ENCODE measurements at places on chromosomes 12 and 14. TPM values are rescaled to one million over a fixed set of nuclear protein-coding genes. Genes with fewer than 3 reads are reported as not detected.

DNA sequence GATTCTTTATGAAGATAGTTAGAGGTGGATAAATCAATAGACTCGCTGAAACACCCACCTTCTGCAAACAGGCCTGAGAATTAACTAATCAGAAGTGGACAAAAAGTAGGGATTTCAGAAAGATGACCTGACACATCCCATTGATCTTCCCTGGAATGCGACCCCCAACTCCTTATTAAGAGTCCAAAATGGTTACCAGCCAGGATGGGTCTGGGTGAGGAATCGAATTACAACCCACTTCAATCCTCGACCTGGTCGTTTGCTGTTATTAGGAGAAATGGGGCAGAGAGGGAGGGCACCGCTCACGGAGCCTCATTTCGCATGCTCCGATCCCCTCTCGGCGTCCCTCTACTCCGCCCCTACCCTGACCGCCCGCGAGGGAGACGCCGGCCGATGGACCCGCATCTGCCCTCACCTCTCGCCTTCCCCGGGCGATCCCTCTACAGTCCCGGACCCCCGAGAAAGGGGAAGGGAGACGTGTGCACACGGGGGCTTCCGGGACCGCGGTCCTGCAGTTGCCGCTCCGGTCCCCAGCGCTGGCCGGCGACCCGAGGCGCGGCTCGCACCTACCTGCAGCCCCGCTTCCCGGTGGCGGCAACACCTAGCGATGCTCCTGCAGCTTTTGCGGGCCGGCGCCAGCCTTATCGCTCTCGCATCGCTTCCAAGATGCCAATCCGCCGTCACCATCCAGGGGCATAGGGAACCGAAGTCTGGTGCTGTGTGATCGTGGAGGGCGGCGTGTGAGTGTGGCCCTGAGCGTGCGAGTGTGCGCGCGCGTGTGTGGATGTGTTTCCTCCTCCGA, 69.3 kb upstream of the USP15 start:
- DNase-seq, result no peak

GALNT16 gene
- 0.32 TPM for total RNA-seq

- DNase-seq, result no peak
Observed at GRCh38 chr12:89299931-89300330, 52.4 kb downstream of the DUSP6 start.

DNA sequence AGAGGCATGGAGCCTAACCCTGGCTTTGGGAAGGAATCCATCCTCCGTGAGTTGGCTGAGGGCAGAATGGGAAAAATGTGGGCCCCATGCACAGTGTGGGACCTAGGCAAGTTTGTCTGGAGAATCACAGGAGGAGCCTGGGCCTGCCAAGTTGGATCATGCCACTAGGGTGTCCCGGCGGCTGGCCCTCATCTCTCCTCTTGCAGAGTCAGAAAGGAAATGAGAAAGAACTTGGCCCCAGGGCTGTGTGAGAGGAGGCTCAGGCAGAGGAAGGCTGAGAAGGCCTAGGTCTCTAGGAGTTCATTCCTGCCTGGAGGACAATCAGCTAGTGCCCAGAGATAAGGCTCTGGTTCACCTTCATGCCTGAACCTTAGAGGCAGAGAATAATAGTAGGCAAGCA, 2.5 kb upstream of the ESRRB start:
- DNase-seq, result no peak

GRCh38 chr12:2192231-2192630, 139.4 kb downstream of the CACNA1C start:
- DNase-seq, result no peak

DNA sequence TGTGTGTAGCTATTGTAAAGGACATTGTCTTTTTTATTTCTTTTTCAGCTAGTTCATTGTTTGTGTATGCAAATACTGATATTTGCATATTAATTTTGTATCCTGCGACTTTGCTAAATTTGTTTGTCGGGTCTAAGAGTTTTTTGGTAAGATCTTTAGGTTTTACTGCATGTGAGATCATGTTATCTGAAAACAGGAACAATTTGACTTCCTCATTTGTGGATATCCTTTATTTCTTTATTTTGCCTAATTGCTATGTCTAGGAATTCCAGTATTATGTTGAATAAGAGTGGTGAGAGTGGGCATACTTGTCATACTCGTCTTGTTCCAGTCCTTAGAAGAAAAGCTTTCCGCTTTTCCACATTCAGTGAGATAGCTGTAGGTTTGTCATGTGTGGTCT, 28.8 kb downstream of the SIX4 start:
- no peak for DNase-seq

GRCh38 chr14:101233808-101234207, 327.5 kb upstream of the DIO3 start:
- no peak for DNase-seq

- no peak for DNase-seq
Observed at GRCh38 chr14:33578461-33579216, 372.2 kb downstream of the EGLN3 start.

DNA sequence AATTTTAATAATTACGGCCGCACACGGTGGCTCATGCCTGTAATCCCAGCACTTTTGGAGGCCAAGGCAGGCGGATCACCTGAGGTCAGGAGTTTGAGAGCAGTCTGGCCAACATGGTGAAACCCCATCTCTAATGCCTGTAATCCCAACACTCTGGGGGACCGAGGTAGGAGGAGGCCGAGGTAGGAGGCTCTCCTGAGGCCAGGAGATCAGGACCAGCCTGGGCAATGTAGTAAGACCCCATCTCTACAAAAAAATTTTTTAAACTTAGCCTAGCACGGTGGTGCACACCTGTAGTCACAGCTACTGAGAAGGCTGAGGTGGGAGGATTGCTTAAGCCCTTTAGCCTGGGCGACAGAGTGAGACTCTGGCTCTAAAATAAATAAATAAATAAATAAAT, 5.6 kb upstream of the CFAP73 start:
- DNase-seq, result no peak

BEST3 gene
- total RNA-seq, result 0.54 TPM

GRCh38 chr12:106767954-106768822, 6.3 kb upstream of the RIC8B start:
- DNase-seq, result no peak

- no peak for DNase-seq
Observed at GRCh38 chr14:48925184-48925583, 661.0 kb downstream of the RPS29 start.

All from HCT116 (cell line).